Heart left ventricle (tissue), 16 donors: ENCODE measurements at places on chromosomes 11 and 22.

- no peak overlapping the region for H3K27ac ChIP-seq
- peaks cover 6% of the 10 kb centered on the region for H3K4me1 ChIP-seq
- no peak for DNase-seq
These were observed 19.7 kb downstream of the ALG9 start for GRCh38 chr11:111851636-111852035.

- DNase-seq: peak; percentile 13
- peak overlapping the region; percentile 71 for H3K27ac ChIP-seq
- peaks cover 15% of the 10 kb centered on the region for H3K4me1 ChIP-seq
- no peaks in the 10 kb centered on the region for H3K27me3 ChIP-seq
- H3K4me3 ChIP-seq: no peak overlapping the region
- no peaks in the 10 kb centered on the region for H3K36me3 ChIP-seq
These were observed 9.4 kb upstream of the MRPL23 start for GRCh38 chr11:1937616-1938342.

DNA sequence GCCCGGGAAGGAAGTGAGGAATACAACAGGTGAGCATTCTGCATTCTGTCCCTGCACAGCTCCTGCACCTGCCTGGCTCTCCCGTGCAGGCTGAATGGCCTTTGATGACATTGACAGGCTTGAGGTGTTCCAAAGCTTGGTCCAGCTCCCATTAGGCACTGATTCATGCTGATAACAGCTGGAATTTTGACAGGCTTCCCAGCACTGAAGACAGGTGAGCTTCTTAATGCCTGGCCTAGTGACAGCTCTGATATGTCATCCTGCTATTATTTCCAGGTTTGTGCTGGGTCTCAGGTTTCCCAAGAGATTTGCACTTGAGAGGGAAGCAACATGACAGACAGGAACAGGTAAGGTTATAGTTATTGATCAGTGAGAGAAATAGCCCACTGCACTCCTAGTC, 58.0 kb upstream of the MTNR1B start:
- no peaks in the 10 kb centered on the region for H3K36me3 ChIP-seq
- no peaks in the 10 kb centered on the region for H3K27me3 ChIP-seq
- no peak for DNase-seq
- no peak overlapping the region for H3K4me3 ChIP-seq
- no peak overlapping the region for H3K27ac ChIP-seq

- H3K4me1 ChIP-seq: peaks cover 54% of the 10 kb centered on the region
- H3K27me3 ChIP-seq: peaks cover 6% of the 10 kb centered on the region
- peak overlapping the region; percentile 96 for H3K27ac ChIP-seq
- H3K4me3 ChIP-seq: peak overlapping the region; percentile 90
- peaks cover 4% of the 10 kb centered on the region for H3K36me3 ChIP-seq
- DNase-seq: no peak
These were observed 2.0 kb upstream of the ESRRA start for GRCh38 chr11:64303109-64304031.

- no peaks in the 10 kb centered on the region for H3K36me3 ChIP-seq
- H3K27ac ChIP-seq: no peak overlapping the region
- H3K4me3 ChIP-seq: no peak overlapping the region
- H3K27me3 ChIP-seq: no peaks in the 10 kb centered on the region
- H3K4me1 ChIP-seq: no peaks in the 10 kb centered on the region
These were observed 386.6 kb downstream of the BUD13 start for GRCh38 chr11:116386118-116386699.
